ENCODE measurements at places on chromosomes 7 and 10.

DNA sequence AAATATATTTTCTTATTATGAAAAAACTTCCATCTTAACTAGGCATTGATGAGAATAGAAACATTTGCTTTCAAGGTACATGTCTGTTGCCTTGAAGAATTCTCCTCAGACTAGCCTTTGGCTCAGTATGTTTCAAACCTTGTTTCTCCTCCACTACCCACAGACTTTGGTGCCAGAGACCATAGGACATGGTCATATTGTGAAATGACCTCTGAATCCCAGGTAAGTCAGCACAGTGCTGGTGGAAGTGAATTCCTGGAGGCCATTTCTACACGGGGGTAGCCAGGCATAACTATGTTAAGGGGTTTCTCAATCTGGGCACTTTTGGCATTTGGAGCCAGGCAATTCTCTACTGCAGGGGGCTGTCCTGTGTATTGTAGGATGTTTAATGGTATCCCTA, 112.3 kb upstream of the FAM133B start:
- no peak for DNase-seq

DNA sequence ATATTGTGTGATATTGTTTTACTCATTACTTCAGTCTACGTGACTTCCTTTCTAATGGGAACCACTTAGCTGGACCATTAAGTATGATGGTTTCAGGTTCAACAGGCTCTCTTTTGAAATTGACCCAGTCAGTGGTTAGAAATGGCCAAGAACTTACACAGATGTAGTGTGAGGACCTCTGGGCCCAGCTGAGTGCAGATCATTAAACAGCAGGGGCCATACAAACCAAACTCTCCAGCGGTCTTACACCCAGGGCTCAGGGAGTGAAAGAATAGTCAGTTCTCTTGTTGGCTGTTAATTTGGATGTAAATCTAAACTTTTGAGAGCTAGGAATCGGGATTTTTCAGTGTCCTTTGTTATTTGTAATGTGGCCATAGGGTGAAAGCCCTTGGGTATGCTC, 107.3 kb downstream of the CELF2 start:
- DNase-seq: no peak

DNA sequence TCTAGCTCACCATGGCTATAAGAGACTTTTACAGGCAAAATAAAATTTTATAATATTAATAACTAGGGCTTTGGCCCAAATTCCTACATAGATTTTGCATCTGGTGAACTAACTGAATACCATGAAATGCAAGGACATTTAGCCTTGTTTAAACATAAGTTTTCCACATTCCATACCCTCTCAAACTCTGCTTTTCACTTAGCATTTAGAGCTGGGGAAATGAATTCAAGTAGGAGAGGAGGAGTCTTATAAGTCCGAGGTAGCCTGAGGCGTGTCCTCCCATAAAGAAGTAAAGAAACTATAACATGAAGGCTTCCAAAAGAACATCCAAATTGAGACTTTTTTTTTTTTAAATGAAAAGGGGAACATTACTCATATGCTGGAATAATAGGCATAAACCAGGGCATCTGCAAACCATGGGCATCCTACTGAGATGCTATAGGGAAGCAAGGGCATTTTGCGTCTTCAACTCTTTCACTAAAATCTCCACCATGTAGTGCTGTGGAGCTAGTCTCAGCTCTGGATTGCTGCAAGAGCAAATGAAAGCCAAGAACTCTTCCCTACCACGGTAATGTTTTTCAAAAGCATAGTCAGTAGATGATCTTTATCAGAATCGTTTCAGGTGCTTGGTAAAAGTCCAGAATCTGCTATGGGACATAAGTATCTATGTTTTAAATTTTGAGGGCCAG, 79.1 kb downstream of the PALS2 start:
- DNase-seq: no peak

- DNase-seq: no peak
Observed at GRCh38 chr10:64369885-64370773, 848.9 kb downstream of the REEP3 start.

DNA sequence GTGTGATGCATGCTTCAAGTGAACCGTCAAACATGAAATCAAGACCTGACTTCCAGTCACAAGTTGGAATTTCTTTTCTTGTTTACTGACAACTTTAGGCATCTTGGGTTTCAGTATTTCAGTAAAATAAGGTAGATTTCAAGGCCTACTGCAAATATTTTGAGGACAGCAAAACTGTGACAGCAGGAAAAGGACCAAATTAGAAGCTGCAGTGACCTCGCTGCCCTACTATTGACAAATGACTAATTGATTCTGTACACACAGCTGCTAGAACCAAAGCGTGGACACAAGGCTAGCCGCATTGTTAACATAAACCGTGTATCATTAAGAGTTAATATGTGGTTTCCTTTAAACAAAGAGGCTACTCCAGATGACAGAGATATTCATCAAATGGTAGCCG, 105.7 kb upstream of the SEC61G start:
- DNase-seq: no peak

DNA sequence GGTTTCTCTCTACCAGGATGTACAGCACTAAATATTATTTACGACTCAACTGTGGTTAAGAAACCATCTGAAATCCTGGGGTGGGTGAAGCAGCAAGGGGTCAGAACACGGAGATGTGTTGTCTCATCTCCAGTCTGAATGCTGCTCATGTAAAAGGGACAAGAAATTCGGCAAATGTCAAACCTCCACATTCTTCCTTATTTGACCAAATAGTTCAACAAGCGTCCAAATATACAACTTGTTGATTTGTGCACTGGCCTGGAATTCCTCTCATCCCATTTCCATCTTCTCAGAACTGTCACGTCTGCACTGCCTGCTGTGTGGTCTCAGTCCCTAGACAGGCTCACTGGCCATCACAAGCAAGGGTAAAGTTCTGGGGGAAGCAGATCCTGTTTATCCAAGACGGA, 520.0 kb downstream of the PARD3 start:
- no peak for DNase-seq

GRCh38 chr7:27605689-27606269, 56.9 kb downstream of the HIBADH start:
- DNase-seq: no peak

DNA sequence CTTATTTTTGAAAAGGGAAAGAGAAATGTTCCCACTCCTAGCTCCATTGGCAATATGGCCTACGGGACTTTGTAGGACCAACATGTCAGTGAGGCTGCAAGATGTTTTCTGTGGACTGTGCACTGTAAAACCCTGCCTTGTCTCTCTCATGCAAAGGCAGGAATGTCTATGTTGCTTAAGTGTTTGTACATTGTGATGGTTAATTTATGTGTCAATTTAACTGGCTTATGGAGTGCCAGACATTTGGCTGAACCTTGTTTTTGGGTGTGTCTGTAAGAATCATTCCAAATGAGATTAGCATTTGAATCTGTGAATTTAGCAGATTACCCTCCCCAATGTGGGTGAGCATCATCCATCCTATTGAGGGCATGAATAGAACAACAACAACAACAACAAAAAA, 4.1 kb upstream of the PCLO start:
- no peak for DNase-seq
